ENCODE measurements at places on chromosomes 4 and X.

DNA sequence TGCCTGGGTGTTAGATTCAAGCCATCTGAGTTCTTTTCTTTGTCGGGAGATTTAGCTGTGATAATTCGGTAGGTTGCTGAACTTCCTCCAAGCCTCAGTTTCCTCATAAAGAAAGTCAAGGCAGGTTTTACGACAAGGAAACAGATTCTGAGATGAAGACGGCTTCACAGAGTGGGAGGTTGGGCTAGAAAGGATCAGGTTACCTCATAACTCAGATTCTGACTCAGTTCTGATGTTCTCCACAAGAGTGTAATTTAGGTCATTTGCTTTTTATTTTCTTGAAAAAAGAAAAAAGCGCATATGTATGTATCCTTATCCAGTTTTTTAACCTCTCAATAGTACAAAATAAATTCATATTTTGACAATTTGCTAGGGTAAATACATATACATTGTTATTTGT lies 47.2 kb upstream of the ELOVL6 start:
- DNase-seq = no peak

DNA sequence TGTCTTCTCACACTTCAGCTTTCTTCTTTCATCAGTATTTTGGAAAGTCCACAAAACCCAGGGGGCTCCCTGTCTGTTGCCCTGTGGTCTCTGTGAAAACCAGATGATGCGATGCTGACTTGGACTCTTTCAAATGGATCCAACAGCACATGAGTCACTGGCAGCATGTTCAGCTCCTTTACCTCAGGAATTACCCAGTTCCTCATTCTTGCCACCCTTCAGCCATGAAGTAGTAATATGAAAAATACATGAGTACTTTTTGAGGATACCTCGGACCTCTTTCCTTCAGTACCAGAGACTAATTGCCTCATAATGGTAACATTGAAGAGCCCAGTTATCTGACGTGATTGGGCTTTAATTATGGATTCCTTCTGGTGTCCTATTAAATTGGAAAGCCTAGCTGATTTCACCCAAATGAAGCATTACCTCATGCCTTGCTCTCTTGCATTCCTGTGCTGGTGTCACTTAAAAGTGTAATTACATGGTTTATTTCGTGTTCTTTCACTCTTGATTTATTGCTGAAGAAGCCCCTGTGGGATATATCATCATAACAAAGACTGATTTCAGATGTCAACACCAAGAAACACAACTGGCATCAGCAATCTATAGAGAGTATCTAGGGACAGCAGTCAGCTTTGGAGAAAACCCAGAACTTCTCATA lies 63.4 kb downstream of the NFKB1 start:
- DNase-seq = no peak

- DNase-seq = peak; percentile 81
Observed at GRCh38 chr4:7103031-7103606, 35.3 kb upstream of the GRPEL1 start.

DNA sequence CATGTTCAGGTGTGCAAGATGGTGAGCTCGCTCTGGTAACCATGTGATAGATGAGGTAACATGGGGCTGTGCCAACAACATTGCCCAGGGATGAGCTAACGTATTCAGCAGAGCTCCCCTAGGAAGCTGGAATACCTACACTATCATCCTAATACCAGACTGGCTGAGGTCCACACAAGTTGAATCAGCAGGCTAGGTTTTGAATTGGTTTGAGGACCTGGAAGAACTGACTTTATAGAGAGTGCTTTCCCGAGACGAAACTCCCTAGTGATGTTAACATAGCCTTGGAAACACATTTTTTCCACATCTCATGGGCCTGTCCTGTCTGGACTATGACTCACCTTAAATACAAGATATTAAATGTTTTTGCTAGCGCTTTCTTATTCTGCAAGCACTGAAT lies 56.7 kb downstream of the IGFBP7 start:
- DNase-seq = no peak

Data from neuronal stem cell (in vitro differentiated cells).